ENCODE measurements at places on chromosomes 7 and 10. TPM values are rescaled to one million over a fixed set of nuclear protein-coding genes. Genes with fewer than 3 reads are reported as not detected.

DNA sequence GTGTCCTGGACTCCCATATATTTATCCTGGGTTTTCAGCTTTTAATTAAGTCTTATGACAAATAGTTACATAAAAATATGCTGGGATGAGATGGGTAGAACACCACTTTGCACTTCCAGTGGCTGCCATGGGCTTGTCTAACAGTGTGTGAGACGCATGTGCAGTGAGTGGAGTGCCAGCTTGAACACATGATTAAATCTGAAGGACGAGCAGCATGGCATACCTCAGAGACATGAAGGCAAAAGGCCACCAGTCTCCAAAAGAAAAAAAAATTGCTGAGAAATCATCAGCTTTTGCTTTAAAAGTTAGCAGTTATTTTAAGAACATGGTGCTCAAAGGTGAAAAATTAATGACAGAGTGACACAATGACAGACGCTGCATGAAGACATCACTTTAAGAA is 139.0 kb upstream of the ADCY1 start:
- no peak for DNase-seq

GRCh38 chr7:816300-816750 is 16.0 kb upstream of the SUN1 start:
- peak; percentile 92 for DNase-seq

- DNase-seq, result no peak
Measured at GRCh38 chr10:75245354-75246250, 9.8 kb upstream of the COMTD1 start.

- no peak for DNase-seq
Measured at GRCh38 chr7:69786730-69787395, 188.6 kb downstream of the AUTS2 start.

DNA sequence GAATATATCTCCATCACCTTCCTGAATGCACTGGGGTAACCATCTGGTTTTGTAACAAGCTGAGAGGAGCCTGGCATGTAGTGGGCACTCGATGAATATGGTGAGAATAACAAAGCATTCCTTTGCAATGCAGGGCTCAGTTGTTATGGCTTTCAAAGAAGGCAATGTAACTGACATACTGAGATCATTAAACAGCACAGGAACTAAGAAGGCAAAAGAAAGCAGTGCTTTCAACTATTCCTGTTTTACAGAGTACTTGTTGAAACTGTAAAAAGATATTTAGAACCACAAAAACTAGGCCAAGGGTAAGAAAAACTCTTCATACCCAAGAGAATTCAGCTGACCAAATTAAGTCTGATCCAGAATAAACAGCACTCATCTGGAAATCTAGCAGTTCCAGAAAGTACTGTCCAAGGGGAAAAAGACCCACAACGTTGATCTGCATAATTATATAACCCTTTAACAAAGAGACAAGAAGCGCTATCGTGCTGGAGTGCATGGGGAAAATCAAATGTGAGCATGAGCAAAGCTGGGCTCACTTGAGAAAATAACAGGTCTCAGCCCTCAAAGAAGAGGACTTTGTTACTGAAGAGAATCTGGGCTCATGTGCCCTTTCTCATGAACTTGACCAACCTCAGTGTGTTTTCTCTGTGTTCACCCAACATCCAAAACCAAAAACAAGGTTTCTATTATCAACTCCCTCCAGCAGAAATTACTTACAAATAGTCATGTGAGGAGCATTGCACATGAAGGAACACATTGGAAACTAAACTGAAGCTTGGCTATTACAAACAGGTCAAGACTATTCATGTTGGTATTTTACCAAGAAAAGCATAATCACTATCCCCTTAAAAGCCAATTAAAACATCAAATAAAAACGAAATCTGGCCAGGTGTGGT is 116.2 kb downstream of the AVL9 start:
- DNase-seq, result no peak

The ARHGEF5 gene
- total RNA-seq, result 1.0 TPM

The FAM131B gene
- total RNA-seq, result 7.0 TPM

The A1CF gene
- not detected for total RNA-seq

The RHOBTB1 gene
- total RNA-seq, result 5.9 TPM

The THAP5 gene
- total RNA-seq, result 19.4 TPM

Measured in HT1080 (cell line).